HFFc6 (cell line): ENCODE measurements at places on chromosomes 11 and 22. TPM values are rescaled to one million over a fixed set of nuclear protein-coding genes. Genes with fewer than 3 reads are reported as not detected.

DNA sequence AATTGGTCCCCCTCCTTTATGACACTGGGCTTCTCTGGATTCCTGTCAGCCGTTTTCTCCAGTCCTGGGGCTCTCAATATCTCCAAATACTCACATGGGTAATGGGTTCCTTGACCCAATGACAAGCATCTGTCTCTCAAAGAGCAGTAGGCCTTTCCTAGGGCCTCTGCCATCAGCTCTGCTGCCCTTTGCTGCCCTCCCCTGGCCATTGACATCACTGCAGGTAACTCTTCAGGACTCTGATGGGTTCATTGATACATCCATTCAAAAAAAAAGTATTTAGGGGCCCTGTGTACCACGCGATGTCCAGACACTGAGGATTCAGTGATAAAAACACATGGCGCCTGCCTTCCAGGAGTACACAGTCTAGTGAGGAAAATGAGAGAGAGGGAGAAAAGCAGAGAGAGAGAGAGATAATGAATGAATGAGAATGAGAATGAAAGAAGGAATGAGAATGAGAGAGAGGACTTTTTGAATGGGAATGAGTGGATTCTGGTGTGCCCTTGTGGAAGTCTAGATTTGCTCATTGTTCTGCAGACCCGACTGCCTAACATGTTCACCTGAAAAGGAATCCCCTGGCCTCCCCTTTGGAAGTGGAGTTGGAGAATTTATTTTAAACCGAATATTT lies 42.6 kb upstream of the OLFML1 start:
- peak; percentile 40 for DNase-seq

The CECR2 gene
- not detected in 3 replicates for total RNA-seq

The JAML gene
- total RNA-seq: not detected in 3 replicates

- DNase-seq: no peak
Observed at GRCh38 chr11:46472662-46472994, 81.1 kb upstream of the CHRM4 start.

DNA sequence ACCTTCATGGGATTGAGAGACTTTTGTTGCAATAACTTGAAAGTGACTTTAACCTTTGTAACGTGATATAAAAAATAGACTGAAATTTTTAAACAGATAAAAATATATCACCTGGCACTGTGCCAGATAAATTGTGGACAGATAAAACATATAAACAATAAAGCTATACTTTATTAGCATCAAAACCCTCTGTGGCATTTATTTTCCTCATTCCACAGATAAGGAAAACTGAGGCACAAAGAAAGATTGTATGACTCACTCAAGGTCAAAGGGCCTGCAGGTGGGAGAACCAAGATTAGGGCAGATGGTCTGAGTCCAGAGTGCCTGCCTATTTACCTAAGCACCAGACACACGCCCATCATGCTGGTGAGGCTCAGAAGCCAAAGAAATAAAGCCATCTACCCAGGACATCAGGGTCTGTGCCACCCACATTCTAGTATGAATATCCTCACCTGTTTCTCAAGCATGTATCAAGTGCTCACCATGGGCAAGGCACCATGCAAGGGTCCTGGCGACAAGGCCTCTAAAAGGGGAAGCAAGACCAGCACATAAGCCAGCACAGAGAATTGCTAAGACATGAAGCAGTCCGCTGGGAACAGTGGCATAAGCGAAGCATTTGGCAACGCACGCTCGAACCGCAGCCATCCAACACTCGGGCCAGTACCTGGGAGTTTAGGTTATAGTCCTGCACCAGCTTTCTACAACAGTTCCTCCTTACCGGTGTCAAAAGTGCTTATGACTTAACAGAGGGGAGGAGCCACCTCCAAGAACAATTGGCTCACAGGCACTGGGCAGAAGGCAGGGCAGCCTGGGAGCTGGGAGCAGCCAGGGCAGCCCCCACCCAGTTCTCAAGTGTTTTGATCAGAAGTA lies 17.6 kb downstream of the MYH9 start:
- peak; percentile 59 for DNase-seq

- peak; percentile 34 for DNase-seq
Observed at GRCh38 chr11:82680252-82680651, 53.4 kb downstream of the FAM181B start.

- no peak for DNase-seq
Observed at GRCh38 chr11:17967661-17968060, 45.2 kb downstream of the SERGEF start.

GRCh38 chr22:23485490-23485889 lies 94.6 kb downstream of the IGLL1 start:
- DNase-seq: no peak

The OR6A2 gene
- 0.09 TPM in 1 of 3 replicates, not detected in the others for total RNA-seq

- no peak for DNase-seq
Observed at GRCh38 chr22:39207141-39208012, 37.4 kb downstream of the PDGFB start.

DNA sequence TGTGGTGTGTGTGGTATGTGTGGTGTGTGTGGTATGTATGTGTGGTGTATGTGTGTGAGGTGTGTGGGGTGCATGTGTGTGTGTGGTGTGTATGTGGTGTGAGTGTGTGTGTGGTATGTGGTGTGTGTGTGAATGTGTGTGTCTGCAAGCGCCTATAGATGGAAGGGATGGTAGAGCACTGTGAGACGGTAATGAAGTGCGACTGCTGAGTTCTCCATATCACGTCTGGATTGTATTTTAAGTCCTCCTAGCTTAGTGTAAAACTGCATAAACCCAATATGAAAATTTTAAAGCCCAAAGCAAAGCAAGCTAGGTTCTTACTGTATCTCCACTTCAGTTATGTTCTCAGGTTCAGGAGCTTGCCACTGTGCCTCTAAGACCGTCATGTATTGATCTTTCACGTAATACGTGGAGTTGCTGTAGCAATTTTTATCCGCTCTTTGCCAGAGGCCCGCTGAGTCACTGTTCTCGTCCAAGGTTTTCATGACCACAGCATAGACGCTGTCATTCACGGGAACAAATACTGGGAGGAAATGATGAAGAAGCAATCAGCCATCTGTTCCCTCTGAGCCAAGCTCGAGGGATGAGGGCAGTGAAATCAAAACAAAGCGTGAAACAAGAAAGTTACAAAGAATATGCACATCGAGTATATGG lies 5.5 kb downstream of the PLET1 start:
- peak; percentile 7 for DNase-seq

- no peak for DNase-seq
Observed at GRCh38 chr11:107702723-107703122, 9.1 kb downstream of the SLN start.

The RBM14 gene
- total RNA-seq: 49.0 to 65.6 TPM (median 64.0 TPM) in 3 replicates

The BCO2 gene
- total RNA-seq: 0.63 to 1.4 TPM (median 1.00 TPM) in 3 replicates

DNA sequence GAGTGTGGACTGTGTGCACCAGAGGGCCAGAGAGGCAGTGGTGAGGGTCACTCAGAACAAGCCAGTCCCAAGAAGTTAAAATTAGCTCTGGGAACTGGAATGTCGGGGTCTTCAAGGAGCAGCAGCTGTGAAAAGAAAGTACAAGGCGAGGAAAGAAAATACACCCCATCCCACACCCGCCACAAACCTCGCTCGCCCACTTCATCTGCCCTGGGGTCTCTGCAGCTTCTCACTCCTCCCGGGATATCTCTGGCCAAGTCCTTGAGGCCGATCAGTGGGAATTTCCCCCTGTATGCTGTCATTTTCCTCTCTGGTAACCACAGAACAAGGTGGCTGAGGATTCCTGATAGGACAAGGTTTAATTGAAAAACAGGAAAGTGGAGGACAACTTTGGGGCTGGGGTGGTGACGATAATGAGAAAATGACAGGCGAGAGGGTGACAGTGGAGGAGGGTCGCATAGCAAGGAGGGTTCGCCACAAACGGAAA lies 36.3 kb upstream of the TIMP3 start:
- DNase-seq: no peak

DNA sequence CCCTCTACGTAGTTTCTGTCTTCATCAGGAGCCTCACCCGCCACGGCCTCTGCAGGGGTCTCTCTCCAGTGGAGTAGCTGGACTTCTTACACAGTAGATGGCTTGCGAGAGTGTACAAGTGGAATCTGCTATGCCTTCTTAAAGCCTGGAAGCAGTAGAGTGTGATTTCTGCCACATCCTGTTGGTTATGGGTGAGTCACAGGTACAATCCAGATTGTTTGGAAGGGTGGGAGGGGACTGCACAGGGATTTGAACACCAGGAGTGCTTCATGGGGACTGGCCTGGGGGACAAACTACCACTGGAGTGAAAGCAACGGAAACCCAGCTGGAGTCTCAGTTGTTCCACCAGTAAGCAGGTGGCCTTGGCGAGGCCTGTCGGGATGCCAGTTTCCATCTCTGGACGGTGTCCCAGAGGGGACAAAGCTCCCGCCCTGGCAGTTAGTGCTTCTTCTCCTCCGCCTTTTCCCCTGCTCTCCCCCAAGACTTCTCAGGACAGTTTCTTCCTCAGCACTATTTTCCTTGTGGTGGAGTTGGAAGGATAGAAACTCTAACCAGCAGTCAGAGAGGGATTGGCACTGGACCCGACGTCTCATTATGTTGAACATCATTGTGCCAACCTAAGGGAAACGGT lies 85.0 kb upstream of the RCN1 start:
- DNase-seq: peak; percentile 11
